NCI-H446 treated with DMSO at 0.1 percent for 48 hours (cell line): ENCODE measurements at places on chromosomes 1 and 21.
A peak's percentile ranks its signal among the peaks of the same experiment; 100 is the strongest.

DNA sequence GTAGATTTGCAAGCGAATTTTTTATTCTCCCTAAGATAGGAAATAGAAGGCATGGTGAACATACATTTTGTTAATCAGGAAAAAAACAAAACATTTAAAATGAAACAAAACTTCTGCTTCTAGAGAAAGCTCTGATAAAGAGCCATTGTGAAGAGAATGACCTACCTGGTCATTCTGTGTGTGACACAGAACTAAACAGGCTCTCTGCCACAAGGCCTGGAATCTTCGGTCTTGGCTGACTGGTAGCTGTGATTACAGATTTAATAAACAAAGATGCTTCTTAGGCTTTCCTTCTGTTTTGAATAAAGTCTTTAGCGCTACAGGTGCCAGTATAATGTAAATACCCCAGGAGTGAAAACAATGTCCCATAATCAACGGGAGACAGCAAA lies 22.1 kb downstream of the SLC35D1 start:
- no peak for DNase-seq

DNA sequence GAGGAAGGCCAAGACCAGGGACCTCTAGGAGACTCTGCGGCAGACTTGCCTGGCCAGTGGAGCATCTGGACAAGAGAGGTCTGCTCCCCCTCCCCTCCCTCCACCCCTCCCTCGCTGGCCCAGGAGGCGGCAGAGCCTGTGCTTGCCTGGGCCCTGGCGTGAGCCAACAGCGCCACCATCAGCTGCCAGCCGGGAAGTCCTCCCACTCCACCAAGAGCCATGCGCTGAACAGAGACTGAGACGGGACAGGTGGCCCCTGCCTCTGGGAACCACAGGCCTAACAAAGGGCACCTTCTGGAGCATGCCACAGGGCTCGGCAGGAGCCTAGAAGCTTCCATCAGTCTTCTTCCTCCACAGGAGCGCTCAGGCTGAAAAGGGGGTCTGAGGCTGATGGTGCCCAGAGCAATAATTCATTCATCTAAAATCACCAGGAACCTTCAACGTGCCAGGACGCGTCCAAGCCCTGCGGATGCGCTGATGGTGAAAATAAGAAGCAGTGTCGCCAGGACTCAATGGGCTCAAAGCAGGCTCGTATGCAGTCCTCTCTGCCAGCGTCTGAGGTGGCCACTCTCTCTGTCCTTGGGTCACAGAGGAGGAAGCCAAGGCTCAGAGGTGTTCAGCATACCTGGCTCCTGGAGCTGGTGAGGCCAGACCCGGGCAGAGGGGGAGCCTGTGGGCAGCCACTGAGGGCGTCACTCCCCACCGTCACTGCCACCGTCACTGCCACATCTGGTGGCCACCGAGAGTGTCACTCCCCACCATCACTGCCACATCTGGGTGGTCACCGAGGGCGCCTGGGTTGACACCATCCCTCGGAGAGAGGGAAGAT lies 161.2 kb downstream of the NPHP4 start:
- no peak for DNase-seq

- no peak for DNase-seq
Observed at GRCh38 chr1:240582953-240583352, 29.0 kb downstream of the GREM2 start.

GRCh38 chr1:168561989-168562388 lies 14.4 kb upstream of the XCL1 start:
- DNase-seq = no peak

- DNase-seq = no peak
Observed at GRCh38 chr1:21868941-21869454, 56.9 kb downstream of the LDLRAD2 start.

- no peak for DNase-seq
Observed at GRCh38 chr21:38810034-38810825, 4.5 kb downstream of the ETS2 start.

DNA sequence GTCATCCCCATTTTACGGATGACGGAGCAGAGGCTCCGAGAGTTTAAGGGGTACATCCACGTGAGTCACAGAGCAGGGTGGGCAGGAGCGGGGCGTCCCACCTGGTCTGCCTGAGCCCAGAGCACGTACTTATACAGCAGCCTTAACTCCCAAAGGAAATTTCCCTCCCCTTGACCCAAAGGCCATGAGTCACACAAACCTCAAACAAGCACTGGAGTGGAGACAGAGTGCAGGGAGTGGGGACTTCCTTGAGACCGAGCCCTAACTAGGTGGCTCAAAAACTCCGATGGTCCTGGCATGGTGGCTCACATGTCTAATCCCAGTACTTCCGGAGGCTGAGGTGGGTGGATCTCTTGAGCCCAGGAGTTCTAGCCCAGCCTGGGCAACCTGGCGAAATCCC lies 141.6 kb upstream of the KLHDC7A start:
- no peak for DNase-seq

DNA sequence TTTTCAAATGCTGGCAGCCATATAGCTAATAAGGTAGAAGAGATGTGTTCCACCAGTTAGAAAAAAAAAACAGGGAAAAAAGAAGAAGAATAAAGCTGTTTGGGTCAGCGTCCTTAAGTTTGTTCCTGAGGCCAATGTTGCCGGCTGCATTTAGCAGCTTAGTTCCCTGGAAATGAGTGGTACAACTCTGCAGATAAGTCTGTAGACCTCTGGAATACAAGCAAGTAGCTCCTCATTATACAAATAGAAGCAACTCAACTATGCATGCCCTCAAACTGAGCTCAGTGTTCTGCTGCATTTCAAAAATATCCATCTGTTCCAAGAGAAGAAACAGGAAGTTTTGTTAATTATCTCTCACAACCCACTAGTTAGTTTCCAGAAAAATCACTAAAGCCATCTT lies 181.2 kb upstream of the PKN2 start:
- no peak for DNase-seq

- DNase-seq = no peak
Observed at GRCh38 chr21:15210235-15210678, 145.5 kb upstream of the NRIP1 start.

DNA sequence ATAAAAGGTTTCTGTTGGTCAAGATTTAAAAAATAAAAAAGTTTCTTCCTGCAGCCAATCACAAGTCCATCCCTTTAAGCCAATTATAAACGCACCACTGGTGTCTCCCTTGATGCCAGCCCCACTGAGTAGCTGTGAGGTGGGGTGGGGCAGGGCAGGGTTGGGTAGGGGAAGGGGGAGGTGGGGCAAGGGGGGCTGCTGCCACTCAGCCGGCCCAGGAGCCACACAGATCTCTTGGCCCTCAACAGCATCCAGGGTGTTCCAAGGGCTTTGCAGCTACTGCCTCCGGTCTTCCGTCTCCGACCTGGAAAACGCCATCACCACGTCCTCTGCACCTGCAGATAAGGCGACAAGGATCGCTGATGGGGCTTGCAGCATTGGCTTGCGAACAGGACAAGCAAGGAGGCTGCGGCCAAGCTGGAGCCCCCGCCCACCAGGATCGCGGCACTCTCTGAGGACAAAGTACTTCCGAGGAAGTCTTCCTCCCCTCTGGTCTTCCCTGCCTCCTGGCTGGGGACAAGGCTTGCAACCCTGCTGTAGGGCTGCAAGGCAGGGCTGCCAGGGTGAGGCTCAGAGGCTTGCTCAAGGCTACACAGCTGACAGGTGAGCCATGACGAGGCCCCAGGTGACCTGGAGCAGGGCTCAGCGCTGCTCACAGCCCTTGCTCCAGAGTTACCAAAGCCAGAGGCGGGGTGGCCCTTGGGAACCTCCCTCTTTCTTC lies 26.8 kb upstream of the CLSTN1 start:
- DNase-seq = no peak

DNA sequence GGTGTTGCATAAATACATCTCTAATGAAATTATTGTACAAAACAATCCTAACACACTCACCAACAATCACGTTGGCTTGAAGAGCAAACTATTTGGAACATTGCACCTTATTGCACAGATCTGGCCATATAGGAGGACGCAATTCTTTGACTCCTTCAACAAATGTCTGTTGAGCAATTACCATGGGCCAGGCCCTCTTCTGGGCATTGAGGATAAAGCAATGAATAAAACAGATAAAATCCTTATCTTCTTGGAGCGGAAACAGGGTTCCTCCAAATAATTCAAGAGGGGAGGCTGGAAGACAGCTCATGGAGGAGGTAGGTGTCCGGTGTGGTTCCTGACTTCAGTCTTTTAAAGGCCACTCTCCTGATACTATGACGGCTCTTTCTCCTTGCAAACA lies 43.3 kb downstream of the PAX7 start:
- DNase-seq = no peak

DNA sequence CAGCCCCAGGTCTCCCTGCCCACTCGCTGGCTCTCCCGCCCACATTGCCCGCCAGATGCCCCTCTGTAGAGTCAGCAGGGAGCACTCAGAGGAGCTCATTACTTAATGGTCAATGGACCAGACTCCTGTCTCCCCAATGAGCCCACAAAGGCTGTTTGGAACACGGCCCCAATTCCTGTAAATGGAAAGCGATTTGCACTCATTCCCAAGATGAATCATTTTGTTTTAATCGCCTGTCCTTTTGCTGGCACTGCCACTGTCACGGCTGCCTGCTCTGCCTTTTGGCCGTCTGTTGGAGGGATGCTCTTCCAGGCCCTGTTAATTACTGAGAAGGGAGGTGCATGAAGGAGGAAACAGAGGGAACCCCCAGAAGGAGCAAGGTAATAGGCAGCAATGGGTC lies 44.8 kb upstream of the ATP2B4 start:
- DNase-seq = peak; percentile 89

DNA sequence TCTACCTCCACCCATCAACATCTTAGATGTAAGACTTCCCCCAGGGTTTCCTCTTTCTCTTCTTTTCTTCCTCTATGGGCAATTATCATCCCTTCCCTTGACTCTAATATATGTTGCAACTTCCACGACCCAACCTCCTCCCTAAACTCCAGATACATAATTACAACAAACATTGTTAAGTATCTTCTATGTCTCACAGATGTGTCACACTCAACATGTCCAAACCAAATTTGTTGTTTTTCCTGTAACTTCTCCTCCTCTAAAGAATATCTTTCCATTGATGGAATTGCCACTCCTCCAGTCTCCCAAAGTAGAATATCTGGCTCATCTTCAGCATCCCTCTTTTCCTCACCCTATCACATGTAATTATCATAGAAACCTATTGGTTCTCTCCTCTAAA lies 314.2 kb downstream of the RWDD3 start:
- no peak for DNase-seq

DNA sequence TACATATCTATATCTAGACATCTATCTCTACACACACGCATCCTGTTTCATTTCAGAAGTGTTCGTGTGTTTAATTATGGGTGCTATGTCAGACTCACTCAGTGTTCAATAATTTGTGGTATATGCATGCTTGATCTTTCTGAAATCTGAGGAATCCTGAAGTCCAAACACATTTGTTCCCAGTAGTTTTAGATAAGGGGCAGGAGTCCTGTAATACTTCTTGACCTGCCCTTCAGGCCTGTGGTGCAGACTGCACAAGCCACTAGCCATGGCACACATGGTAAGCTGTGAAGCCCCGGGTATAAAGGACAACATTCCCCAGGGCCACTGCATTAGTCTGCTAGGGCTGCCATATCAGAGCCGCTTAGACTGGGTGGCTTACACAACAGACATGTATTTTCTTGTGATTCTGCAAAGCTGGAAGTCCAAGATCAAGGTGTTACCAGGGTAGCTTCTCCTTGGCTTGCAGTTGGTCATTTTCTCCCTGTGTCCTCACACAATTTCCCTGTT lies 267.2 kb downstream of the RHOU start:
- no peak for DNase-seq

- DNase-seq = no peak
Observed at GRCh38 chr1:109252167-109252892, 3.0 kb downstream of the CELSR2 start.

DNA sequence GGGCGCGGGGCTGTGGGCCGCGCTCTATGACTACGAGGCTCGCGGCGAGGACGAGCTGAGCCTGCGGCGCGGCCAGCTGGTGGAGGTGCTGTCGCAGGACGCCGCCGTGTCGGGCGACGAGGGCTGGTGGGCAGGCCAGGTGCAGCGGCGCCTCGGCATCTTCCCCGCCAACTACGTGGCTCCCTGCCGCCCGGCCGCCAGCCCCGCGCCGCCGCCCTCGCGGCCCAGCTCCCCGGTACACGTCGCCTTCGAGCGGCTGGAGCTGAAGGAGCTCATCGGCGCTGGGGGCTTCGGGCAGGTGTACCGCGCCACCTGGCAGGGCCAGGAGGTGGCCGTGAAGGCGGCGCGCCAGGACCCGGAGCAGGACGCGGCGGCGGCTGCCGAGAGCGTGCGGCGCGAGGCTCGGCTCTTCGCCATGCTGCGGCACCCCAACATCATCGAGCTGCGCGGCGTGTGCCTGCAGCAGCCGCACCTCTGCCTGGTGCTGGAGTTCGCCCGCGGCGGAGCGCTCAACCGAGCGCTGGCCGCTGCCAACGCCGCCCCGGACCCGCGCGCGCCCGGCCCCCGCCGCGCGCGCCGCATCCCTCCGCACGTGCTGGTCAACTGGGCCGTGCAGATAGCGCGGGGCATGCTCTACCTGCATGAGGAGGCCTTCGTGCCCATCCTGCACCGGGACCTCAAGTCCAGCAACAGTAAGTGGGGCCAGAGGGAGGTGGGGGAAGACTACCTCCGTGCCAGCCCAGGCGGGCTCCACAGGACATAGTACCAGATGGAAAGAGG lies 808 bp downstream of the MAP3K21 start:
- DNase-seq = peak; percentile 20

DNA sequence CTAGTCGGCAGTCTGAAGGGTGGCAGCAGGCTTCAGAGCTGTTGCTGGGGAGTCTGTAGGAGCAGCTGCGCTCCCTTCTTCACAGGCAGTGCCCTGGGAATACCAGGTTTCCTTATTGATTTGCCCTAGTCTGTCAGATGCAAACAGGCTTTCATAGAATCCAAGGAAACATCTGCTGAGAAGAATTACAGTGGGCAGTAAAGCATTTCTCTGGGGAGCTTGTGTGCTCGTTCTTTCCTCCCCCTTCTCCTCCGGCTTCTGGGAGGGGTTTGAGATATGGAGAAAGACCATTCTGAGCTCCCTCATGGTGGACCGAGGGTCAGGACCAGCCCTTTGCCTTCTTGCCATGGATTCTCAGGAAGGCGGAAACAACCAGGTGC lies 25.4 kb upstream of the PARP1 start:
- no peak for DNase-seq

- no peak for DNase-seq
Observed at GRCh38 chr21:34771512-34772028, 102.8 kb downstream of the CLIC6 start.

GRCh38 chr1:161706113-161706481 lies 932 bp upstream of the FCRLA start:
- DNase-seq = no peak

DNA sequence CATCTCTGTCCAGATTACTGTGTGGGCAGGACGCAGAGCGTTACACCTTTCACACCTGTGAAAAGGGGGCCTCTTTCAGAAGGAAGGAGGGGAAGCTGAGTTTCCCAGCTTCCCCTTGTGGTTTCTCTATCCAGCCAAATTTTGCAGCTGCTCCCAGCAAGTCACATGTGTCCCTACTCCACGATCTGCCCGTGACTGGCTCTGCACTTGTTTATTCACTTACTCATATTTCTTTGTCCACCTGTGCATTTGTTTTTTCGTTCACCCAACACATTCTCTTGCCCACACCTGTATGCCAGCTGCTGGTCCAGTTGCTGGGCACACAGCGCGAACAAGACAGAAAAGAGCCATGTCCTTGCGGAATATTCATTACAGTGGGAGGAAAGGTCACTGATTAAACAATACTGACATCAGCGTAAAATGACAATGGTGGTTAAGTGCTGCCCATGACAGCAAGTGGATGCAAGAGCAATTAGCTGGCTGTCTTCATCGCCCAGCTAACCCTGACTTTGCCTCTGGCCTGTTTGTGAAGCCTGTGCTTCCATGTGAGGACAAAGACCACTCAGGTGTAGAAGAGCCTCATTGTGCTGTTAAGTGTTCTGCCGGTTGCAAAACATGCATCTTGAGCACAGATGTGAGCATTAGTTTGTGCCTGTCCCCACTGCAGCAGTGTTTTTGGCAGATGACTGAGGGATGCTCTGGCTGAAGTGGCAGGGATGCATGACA lies 28.6 kb upstream of the NEK2 start:
- DNase-seq = no peak
